ENCODE measurements at places on chromosomes 5 and 9. TPM values are rescaled to one million over a fixed set of nuclear protein-coding genes. Genes with fewer than 3 reads are reported as not detected.

The AK6 gene
- total RNA-seq = 27.9 TPM

The AK8 gene
- 0.46 TPM for total RNA-seq

The ENHO gene
- not detected for total RNA-seq

The CCL28 gene
- total RNA-seq = 1.7 TPM

The TMOD1 gene
- total RNA-seq = not detected

The IGFBPL1 gene
- total RNA-seq = not detected

The DBH gene
- not detected for total RNA-seq

The APBA1 gene
- 1.7 TPM for total RNA-seq

The PDZD2 gene
- 5.1 TPM for total RNA-seq

The FBN2 gene
- 51.2 TPM for total RNA-seq

The XRCC4 gene
- 9.1 TPM for total RNA-seq

The TMC1 gene
- not detected for total RNA-seq

The CSF2 gene
- total RNA-seq = 49.0 TPM

The LMAN2 gene
- 258 TPM for total RNA-seq

The ROPN1L gene
- 0.08 TPM for total RNA-seq

The ARRDC3 gene
- total RNA-seq = 36.2 TPM

The SPDL1 gene
- 49.8 TPM for total RNA-seq

The LHX3 gene
- not detected for total RNA-seq

The TBC1D9B gene
- total RNA-seq = 59.3 TPM

All from hair follicular keratinocyte (primary cell).